Fibroblast of skin of scalp (primary cell): ENCODE measurements at places on chromosomes 3 and 15.

DNA sequence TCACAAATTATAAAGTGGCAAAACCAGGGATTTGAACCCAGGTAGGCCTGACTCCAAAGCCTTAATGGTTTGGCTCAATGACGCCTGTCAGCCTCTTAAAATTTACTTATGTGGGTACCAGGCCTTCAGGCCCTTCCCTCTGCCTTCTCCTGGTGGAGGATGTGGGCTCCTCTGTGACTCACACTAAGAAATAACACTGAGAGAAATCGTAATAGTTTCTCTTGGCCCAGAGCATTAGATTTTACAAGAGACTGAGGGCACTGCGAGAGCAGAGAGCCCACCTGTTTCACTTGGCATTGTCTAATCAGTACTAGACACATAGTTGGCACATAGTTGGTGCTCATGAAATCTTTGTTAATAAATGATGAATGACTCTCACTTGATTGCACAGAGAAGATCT, 505.2 kb downstream of the SHQ1 start:
- peak; percentile 50 for DNase-seq

GRCh38 chr3:43959498-43960447, 269.0 kb downstream of the ABHD5 start:
- DNase-seq: no peak

DNA sequence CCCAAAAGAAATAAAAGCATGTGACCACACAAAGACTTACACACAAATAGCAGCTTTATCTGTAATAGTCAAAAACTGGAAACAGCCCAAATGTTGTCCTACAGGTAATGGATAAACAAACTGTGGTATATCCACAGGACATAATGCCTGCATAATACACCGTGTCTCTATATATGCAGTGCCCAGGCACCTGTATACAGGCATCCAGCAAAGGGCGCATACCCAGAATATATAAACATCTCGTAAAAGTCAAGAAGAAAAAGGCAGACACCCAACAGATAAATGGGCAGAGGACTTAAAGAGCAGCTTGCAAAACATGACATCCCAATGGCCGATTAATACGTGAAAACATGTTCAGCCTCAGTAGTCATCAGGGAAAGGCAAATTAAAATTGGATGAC, 7.2 kb downstream of the OSBPL10 start:
- no peak for DNase-seq

DNA sequence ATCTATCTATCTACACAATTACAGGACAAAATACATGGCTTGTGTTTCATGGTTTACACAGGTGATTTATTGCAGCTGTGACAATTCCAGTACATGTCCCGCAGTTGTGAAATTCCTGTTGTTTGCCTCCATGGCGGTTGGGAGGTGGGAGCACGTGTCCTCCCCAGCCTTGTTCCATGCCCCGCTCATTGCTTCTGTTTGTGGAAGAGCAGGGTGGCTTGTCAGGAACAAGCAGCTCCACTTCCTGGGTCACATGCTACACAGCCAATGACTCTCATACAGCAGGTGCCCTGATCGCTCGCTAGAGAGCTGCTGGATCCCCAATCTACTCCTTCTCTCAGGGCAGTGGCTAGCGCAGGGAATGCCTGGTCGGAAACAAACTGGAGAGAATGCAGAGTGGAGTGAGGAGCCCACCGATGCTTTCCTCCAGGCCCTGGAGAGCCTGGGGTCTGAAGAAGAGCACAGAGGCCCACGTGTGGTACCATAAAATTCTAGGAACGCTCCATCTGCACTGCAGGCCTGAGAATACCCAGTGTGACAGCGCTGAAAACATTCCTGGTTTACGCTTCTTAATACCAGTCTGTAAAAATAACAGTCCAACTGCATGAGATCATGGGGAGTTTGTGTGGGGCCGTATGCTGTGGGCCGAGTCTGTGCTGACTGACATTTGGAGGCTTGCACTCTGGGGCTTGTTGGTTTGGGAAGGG, 270.6 kb upstream of the RGMA start:
- peak; percentile 96 for DNase-seq

DNA sequence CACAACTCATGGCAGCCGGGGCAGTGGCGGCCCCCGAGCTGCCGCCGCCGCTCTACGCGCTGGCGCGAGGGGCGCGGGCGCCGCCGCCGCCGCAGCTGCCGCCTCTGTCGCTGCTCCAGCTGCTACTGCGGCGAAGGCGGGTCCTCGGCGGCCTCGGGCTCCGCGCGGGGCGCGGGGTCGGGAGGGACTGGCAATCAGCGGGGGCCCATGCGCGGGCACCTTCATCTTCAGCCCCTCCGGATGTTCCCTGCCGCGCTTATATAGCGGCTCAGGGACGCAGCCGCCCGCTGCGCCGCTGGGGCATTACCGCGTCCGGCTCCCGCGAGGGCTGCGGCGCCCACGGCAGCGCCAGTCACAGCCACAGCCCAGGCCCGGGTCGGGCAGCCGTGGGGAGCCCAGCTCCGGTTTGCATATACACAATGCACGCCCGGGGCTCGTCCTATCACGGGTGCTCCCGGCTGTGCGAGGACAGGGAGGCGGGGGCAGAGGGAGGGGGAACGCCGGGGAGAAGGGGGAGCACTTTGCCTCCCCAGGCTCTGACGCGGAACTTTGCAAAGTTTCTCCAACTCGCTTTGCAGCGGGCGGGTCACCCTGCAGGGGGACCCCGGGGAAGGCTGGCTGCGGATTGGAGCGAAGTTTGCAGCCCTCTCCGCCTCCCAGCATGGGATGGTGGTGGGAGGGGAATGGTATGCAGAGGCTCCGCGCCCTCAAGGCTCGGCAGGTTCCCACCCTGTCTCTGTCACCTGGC, at the start of gene VGLL3:
Gene VGLL3, minus strand, starts transcription at position 416 of the 748 bp plus-strand sequence. Its CDS starts 406 bp downstream, at position 10.
- DNase-seq: peak; percentile 97

GRCh38 chr15:66489179-66489791, 8.3 kb downstream of the SNAPC5 start:
- DNase-seq: no peak

DNA sequence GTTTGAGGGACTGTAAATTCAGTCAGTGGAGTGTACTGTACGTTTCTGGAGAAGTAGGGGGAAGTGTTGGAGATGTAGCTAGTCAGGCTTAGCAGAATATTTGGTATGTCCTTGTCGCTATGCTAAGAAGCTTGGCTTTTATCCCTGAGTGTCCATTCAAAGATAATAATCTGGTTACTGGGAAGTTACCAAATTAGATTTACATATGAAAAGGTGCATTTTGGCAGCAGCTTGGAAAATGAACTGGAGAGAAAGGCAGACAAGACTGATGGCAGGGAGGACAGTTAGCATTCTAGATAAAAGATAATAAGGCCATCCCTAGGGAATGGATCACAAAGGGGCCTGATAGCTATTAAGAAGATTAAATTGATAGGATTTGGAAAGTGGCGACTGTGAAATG, 58.7 kb downstream of the P2RY1 start:
- DNase-seq: no peak

DNA sequence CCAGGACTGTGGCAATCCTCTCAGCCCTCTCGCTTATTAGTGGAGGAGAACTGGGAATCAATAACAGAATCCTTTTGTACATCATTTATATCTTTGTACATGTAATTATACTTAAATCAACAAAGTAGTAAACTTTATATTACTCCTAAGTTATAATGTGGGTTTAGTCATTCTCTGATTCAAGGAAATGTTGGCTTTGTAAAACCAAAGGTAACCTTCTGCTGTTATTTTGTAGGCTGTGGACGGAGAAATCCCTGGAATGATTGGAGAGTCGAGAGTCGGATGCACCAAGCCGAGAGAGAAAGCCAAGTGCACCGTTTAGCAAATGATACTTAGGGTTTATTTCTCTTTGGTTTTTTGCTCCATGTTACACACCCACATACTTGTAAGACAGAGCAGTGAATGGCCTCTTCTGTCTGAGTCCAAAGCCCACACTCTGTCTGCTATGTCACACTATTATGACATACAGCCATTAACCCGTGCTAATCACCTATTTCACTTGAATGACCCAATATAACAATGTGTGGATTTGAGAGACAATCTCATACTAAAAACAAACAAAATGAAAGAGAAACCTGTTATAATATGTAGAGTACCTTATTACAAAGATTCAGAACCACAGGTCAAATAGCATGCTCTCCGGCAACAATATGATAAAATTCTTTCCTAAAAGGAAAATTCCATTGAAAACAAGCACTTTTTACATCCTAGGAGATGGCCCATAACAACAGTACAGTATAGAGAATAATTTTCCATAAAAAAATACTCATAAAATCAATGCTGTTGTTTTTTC, 72.2 kb downstream of the MECOM start:
- no peak for DNase-seq

- no peak for DNase-seq
Measured at GRCh38 chr3:196193133-196193735, 18.0 kb downstream of the ZDHHC19 start.

- peak; percentile 78 for DNase-seq
Measured at GRCh38 chr3:81741216-81741615, 20.2 kb downstream of the GBE1 start.

DNA sequence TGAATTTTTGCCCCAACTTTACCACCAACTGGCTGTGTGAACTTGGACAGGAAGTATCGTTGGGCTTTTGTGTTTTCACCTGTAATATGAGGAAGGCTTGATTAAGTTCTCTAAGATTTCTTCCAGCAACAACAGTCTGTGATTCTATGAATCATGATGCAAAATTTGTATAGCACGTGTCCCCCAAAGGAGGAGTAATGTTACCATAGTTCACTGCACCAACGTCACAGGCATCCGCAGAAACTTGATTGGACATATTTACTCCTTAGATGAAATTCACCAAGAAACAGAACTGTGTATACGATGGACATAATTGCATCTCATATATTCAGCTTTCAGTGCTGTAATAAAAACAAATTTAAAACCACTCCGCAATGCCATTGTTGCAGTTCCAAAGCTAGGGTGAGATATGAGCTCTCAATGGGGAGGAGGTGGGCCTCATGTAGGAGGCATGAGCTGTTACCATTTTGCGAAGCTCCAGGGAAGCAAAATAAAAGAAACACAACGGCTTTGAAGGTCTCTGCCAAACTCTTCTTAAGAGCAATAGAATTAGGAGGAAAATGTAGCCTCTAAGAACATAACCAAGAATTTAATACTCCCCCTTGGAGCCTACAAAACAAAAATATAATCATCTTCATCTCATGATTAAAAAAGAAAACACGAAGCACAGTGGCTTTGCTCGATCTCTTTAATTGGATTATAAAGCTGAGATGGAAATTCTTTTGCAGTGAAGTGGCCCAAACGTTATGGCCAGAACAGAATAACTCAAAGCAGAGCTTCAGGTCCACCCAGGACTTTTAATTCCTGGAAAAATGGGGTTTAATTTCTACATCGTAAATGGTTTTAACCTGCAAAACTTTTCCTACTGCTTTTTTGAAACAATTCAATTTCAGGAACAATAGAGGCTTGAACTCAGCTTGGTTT, 80.7 kb downstream of the CHST2 start:
- DNase-seq: peak; percentile 42

- no peak for DNase-seq
Measured at GRCh38 chr3:171559586-171559985, 99.4 kb upstream of the TNIK start.

- DNase-seq: peak; percentile 63
Measured at GRCh38 chr15:60859996-60860494, 369.1 kb downstream of the RORA start.

- no peak for DNase-seq
Measured at GRCh38 chr3:23711916-23712494, 93.8 kb upstream of the UBE2E1 start.

DNA sequence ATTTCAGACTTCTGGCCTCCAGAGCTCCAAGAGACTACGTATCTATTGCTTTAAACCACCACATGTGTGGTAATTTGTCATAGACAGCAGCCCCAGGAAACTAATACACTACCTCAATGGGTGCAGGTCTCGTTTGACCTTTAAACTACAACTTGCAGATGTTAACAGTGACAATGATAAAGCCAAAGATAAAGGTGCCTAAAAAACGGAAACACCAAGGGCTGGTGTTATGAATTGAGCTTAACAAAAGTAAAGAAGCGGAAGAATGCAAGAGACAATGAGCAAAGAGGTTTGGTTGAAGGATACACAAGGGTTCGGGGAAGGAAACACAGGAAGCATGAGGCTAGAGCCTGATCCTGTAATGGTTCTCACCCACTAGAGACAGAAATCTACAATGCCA, 50.8 kb downstream of the RFTN1 start:
- DNase-seq: no peak

GRCh38 chr15:58440922-58441321, 9.1 kb downstream of the LIPC start:
- DNase-seq: no peak

GRCh38 chr3:41102053-41102556, 97.2 kb upstream of the CTNNB1 start:
- DNase-seq: no peak

GRCh38 chr3:27479806-27480543, 4.2 kb downstream of the SLC4A7 start:
- no peak for DNase-seq

DNA sequence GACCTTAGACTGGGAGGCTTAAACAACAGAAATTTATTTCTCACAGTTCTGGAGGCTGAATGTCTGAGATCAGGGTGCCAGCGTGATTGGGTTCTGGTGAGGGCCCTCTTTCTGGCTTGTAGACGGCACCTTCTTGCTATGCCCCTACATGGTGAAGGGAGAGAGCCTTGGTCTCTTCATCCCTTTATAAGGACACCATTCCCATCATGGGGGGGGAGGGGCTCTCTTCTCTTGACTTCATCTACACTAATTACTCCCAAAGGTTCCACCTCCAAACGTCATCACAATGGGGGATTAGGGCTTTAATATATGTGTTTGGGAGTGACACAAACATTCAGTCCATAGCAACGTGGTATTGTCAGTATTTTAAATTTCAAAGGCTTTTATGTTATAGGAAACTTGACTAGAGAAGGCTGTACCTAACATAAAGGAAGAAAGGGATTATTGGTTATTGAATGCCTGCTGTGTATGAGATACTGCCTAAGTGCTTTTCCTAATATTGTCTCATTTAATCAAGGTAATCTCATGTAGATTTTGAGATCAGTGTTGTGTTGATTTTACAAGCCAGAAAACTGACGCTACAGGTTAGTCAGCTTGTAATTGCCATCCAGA, 20.9 kb downstream of the SYN2 start:
- DNase-seq: no peak

DNA sequence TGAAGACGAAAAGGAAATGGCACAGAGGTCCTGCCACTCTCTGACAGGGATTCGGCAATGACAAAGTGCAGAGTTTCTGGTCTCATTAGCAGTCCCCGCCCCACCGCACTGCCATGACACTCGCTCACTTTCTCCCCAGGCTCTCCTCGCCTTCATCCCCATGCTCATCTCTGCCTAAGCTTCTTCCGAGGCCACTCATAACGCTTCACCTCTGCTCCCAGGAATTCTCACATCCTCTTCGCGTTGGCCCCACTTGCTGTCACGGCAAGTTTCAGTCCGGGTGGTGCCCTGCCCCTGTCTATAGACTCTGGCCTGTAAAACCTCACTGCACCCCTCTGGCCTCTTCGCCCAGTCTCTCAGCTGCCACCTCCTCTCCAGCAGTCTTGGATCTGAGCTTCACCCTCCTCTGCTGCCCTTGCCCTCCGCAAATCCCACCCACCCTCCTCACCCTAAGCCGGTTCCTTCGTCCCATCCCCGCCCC, 654 bp downstream of the RUBCN start:
- DNase-seq: peak; percentile 21
